ENCODE measurements at places on chromosomes 5 and 9. TPM values are rescaled to one million over a fixed set of nuclear protein-coding genes. Genes with fewer than 3 reads are reported as not detected.
A peak's percentile ranks its signal among the peaks of the same experiment; 100 is the strongest.

DNA sequence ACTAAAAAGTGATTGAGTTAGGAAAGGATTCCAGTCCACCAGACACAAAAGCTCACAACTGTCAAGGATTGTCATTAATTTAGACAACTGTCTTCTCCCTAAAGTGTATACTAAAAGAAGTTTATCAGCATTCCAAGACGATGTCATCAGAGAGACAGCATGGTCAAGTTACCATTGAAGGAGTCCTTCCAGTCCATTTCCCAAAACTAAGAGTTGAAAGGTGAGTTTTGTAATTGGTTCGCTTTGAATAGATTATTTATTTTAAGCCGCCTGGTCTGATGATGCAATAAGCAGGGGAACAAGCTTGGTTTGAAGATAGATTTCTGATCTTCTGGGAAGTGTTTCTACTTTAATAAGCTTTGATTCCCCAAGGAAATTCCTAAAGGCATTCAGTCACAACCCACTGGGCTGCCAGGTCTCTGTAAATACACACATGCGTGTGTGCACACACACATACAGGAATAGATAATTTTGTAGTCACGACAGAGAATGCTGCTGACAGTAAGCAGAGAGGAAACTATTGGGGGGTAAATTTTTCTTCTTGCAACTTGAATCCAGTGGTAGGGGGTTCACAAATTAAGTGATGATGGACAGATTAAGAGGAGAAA is 234.8 kb downstream of the PIK3R1 start:
- DNase-seq, result no peak

DNA sequence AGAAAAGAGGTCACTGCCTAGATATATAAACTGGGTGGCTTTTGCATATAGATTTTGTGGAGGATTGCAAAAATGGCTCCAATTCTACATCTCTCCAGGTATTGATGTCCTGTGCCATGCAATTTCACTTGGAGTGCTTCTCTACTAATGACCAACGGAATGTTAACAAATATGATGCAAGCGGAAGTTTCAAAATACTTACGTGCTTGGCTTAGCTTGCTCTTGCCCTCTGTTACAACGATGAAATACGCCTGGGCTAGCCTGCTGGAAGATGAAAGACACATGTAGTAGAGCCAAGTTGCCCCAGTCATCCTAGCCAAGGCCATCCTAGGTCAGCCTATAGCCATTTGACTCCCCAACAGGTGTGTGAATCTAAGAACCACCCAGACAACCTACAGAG is 3.6 kb upstream of the POC5 start:
- DNase-seq, result no peak

The STC2 gene
- total RNA-seq, result 144 TPM

- peak; percentile 83 for DNase-seq
Observed at GRCh38 chr9:33159777-33160127, 7.4 kb downstream of the B4GALT1 start.

DNA sequence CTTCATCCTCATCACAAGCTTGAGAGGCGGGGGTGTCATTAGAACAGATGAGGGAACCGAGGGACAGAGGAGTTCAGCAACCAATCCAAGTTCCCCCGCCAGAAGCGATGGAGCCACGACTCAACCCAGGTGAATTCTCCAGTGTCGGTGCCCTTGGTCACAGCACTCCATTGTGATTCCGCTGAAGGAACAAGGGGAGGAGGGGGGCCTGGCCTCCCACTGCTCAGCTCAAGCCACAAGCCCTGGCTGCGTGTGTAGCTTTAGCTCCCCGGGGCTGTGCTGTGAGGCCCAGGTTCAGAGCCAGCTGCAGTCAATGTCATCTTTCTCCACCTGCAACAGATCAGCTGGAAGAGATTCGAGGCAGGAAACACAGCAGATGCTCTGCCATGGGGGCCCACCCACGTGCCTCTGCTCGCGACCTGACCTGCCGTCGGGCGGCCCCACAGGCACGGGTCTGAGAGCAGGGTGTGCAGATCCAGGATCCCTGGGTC is 72.6 kb downstream of the GTF3C4 start:
- no peak for DNase-seq

The SLC22A4 gene
- 3.0 TPM for total RNA-seq

DNA sequence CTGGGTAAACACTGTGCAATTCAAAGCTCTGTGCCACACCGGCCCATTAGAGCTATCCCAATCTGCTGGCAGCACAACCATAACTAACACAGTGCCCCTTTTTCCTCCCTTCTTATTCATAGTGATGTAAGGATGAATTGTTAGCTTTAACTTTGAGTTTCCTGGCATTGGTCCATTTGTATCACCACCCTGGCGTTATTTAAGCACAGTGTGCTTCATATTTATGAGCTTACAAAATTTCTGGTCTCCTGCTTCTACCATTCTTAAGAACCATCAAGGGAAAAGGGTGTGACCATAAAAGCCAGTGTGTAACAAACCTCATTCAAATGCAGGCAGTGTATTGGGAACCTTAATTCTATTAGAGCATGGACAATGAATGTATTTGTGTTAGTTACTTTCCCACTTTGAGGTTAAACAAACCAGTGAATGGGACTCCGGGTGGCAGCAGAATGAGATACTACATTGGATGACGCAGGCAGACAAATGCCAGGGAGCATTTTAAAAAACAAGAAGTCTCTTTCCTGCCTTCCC is 222.6 kb downstream of the TMEM161B start:
- no peak for DNase-seq

DNA sequence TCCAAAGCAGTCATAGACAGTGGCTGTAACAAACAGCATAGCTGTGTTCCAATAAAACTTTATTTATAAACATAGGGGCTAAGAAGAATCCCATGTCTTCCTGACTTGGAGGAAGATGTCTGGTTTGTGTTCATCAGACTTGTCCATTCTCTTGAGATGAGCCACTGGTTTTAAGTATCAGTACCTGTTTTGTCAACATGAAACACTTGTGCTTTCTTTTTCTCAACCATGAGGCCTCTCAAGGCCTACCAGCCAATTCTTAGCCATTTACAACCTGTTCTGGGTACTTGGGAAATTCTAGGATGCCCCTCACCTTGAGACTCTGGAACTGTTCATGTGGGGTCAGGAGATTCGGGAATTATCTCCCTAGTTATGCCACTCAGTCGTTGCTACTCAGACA is 154.3 kb upstream of the PPP1R2B start:
- no peak for DNase-seq

GRCh38 chr5:82494942-82495341 is 216.8 kb upstream of the RPS23 start:
- DNase-seq, result no peak

DNA sequence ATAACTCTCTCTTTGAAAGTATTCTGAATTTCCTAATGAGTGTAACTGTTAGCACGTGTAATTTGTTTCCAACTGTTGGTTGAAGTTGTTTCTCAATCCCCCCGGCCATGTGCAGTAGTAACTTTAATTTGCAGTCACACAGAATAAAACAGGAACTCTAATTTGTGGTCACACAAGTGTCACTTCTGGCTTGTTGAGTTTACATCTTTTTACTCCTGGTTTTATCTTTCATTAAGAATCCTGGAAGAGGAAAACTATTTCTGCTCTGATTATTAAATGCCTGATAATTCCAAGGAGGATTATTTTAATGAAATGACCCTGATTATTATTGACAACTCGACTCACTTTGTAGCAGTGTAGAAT is 1.2 kb downstream of the SCAMP1 start:
- DNase-seq, result no peak

DNA sequence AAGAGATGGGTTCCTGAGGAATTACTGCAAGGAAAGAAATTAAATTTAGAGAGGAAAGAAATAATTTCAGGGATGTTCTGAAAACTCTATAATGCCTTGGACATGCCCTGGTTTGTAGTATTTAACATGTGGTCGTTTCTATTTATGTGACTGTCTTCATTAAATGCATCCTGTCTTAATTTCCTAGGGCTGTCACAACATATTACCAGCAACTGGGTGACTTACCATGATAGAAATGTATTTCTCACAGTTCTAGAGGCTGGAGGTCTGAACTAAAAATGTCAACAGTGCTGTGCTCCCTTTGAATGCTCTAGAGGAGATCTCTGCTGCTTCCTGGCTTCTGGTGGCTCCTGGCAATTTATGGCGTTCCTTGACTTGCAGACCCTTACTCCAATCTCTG is 287.7 kb downstream of the FBXL7 start:
- DNase-seq, result no peak

DNA sequence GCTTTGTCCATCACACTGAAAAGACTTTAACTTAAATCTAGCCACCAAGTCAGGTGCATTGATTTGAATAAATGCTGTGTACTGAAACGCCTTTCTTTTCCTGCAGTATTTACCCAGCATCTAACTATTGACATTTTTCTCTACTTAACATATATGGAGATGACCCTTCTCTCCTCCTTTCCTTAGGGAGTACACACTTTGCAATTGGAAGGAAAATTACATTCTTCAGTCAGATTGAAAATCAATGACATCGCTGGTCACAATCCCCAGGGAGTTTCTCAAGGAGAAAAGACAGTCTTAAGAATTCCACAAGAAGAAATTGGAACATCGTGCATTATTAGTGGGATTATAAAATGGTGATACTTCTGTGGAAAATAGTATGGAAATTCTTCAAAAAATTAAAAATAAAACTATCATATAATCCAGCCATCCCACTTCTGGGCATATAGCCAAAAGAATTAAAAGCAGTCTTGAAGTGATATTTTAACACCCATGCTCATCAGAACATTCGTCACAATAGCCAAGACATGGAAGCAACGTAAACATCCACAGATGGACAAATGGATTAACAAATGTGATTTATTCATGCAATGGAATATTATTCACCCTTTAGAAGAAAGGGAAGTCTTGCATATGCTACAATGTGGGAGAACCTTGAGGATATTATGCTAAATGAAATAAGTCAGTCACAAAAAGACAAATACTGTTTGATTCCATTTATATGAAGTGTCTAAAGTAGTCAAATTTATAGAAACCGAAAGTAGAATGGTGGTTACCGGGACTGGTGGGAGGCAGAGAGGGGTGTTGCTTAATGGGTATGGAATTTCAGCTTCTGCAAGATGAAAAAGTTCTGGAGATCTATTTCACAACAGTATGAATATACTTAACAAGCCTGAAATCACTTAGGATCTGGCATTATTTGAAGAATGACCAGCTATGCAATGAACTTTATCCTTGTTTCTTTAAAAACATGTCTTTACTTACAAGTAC is 14.3 kb upstream of the FREM1 start:
- peak; percentile 16 for DNase-seq

DNA sequence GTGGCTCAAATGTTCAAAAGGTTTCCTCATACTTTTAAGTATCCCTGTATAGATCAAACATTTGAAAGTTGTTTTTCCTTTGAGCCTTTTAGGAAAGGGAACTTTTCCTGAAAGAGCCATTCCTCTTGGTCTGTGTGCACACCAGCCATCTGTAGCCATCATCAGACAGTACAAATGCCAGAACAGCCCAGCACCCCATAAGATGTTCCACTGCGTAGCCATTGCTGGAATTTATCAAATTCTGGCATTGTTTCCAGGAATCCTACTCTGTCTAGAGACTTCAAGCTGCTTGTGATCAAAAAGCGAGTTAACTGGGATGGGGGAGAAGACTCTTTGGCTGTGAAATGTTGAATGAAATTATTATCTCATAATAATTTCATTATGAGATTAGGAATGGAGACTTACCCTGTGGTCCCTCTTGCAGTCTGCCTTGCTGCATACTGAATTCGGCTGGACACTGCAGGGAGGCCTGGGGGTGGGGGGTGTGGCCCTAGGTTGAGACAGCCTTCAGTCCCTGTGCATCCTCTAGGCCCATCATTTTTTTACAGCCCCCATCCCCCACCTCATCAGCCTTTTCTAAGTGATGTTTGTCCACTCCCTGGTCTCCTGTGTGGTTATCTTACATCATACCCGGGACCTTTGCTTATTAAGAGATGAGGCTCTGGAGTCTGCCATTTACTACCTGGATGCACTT is 99.8 kb downstream of the RALGPS1 start:
- no peak for DNase-seq

DNA sequence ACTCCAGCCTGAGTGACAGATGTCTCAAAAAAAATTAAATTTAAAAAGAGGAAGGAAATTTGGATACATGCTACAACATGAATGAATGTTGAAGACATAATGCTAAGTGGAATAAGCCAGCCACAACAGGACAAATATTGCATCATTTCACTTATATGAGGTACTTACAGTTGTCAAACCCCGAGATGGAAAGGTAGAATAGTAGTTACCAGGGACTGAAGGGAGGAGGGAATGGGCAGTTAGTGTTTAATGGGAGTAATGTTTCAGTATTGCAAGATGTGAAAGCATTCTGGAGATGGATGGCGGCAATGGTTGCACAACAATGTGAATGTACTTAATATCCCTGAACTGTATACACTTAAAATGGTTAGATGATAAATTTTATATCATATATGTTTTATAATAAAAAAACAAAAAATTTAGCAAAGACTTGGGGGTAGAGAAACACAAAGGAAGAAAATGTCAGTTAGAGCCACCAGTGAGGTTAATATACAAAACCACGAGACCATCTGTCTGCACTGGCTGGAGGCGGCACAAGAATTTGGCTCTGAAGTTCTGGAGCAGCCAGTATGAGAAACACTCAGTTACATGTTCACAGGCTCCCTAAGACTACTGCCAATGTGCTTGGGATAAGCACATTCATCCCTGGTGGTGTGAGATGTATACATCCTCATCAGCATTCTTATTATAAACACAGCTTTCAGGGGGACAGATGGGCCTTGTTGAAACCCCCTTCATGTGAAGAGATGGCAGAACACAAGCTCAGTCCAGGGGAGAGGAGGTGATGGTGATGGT is 37.0 kb upstream of the RPS23 start:
- no peak for DNase-seq
